Epithelial cell of esophagus (primary cell): ENCODE measurements at places on chromosomes 2 and 18.

DNA sequence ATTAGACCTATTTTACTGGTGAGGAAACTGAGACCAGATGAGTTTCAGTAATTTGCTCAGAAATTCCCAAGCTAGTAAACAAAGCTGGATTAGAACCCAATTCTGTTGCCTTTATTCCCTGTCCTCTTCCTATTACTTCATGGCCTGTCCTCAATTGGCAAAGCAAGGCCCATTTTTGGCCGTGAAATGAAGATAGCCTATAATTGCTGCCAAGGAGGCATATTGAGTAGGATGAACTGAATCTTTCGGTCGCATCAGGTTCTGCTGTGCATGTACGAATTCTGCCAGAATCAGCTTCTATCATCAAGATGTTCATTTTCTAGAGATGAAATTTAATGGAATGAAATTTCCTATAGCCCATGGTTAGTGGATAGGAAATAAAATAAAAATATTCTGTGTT lies 1485.2 kb upstream of the PIK3C3 start:
- DNase-seq: no peak

- no peak for DNase-seq
These were observed 89.3 kb upstream of the CELF4 start for GRCh38 chr18:37654731-37655369.

DNA sequence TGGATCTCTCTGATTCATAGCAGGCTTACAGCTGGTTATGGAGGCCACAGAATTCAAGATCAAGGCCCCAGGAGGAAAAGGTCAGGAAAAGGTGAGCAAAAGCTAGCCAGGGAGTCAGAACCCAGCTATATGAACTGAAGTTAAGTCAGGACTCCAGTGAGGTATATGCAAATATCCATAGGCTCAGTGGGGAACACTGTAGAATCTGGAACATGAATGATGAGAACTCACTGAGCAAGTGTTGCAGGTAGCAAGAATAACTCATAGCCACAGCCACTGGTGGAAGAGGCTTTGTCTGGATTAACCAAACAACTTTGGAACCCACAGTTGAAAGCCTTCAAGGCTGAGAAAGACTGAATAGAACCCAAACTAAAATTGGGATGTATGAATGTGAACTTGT lies 24.7 kb downstream of the COBLL1 start:
- DNase-seq: no peak

- DNase-seq: no peak
These were observed 188.6 kb upstream of the GATA6 start for GRCh38 chr18:21980744-21981143.
